ENCODE measurements at places on chromosomes 13 and 19.

- DNase-seq, result no peak
Observed at GRCh38 chr13:78934336-78934735, 275.4 kb upstream of the OBI1 start.

DNA sequence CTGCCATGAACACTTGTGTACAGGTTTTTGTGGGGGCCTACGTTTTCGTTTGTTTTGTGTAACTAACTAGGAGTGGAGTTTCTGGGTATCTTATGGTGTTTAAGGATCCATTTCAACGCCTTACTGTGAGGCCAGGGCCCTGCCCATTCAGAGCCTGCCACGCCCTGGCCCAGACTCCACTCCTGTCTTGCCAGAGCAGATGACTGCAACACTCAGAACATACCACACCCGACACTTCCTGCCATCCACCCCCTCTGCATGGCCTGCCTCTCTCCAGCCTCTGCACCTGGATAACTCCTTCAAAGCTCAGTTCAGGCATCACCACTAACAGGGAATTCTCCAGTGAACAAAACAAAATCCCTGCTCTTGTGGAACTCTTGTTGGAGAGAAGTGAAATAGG, 43.2 kb downstream of the RGCC start:
- peak; percentile 62 for DNase-seq

DNA sequence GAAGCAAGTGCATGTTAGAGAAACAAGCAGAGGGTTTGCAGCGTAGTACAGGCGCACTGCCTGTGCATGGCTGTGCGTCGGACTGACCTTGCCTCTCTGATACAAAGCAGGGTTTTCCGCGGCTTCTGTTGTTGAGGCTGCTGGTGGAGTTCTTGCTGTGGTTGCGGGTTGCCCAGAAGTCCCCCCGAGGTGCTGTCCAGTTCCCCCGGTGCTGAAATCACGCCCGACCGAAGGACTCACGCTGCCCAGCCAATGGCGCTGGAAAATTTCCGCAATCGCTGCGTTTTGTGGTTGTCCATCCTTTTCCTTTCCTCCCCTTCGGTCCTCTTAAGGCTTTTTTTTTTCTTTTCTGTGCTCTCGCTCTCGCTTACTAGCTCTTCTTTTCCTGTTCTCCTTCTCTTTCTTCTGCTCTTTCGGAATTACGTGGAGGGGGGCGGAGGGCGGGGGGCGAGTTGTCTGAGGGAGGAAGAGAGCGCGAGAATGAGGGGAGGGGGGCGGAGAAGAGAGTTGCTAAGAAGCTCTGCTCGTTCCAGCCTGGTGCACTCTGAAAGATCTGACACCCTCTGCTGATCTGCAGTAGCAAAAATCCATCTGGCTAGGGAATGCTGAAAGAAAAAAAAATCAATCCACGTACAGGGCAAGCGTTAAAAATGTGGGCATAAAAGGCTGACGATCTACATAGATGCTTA, at the start of gene SLITRK1:
TSS of gene SLITRK1 (minus strand) at position 558 of the 689 bp plus-strand sequence. CDS start 967 bp downstream, outside the sequence.
- DNase-seq, result no peak

DNA sequence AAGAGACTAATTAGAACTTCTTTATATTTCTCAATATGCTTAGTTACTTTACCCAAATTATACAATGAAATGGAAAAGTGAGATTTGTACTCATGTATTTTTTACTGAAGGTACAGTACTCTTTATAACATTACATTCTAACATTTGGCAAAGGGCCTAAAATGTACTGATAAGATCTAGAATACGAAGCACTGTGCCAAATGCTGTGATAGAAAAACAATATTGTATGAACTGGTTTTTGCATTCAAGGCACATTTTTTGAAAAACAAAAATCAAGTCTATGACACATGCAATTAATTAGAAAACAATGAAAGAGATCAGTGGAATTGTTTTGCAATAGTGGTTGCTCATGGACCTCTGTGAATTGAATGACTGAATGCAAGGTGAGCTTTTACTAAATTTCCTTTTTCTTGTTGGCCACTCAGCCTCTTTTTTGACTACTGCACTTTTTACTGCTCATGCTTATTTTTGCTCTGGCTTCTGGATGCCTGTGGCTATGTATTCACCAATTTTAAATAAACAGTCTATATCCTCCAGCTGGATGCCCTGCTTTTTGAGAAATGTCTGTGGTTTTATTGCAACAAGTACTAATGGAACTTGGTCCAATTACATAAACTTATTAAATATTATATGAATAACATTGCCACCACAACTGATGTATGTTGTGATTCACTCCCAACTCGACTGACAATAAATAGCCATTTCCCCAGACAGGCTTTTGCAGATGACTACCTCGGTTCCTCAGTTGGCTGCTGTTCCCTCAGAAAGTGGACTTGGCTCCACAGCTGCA, 41.4 kb upstream of the OBI1 start:
- DNase-seq, result no peak

GRCh38 chr13:48096670-48097069, 1.8 kb upstream of the MED4 start:
- DNase-seq, result no peak

DNA sequence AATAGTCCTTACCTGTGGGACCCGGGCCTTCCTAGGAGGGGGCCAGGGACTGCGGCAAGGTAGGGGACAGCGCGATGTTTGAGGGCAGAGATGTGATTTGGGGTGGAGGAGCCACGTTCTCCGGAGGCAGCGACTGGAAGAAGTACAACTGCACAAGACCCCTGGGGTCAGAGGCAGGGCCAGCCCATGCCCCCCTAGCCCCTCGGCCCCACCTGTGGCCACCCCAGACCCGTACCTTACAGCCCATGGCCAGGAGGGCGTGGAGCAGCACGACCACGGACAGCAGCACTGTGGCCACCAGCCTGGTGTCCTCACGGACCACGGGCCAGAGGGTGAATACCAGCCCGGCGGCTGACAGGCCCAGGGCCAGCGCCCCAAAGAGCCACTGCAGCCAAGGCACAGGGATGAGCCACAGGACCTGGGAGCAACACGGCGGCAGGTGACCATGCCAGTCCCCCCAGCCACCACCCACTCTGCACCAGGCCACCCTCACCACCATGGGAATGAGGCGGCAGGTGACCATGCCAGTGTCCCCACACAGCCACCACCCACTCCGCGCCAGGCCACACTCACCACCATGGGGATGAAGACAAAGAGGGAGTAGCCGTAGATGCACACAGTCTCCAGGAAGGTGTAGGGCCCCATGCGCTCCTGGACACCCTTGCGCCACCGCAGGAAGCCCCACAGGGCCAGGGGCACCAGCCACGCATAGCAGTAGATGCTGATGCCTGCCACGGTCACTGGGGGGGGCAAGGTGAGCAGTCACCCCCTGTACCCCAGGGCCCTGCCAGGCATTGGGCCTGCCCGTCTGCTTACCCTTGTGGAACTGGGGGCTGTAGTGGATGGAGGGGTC, 5.0 kb downstream of the YIPF2 start:
- DNase-seq, result no peak

DNA sequence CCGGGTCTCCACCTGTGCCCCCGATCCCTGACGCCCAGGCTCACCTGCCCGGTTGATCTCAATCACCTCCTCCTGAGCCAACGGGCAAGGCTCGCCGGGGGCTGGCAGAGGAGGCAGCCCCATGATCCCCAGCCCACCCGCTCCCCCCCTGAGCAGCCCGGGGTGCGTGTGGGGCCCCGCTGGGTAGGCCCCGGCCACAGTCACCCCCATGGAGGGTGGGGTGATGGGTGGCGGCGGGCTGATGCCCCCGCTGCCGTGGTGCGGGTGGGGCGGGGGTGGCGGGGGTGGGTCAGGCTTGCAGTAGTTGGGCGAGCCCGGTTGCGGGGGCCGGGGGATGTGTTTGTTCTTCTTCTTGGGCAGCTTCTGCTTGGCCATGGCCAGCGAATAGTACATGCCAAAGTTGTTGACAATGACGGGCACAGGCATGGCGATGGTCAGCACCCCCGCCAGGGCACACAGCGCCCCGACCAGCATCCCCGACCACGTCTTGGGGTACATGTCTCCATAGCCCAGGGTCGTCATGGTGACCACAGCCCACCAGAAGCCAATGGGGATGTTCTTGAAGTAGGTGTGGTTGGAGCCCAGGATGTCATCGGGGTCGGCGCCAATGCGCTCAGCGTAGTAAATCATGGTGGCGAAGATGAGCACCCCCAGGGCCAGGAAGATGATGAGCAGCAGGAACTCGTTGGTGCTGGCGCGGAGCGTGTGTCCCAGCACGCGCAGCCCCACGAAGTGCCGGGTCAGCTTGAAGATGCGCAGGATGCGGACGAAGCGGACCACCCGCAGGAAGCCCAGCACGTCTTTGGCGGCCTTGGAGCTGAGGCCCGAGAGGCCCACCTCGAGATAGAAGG, 6.0 kb downstream of the KCNC3 start:
- DNase-seq, result no peak

DNA sequence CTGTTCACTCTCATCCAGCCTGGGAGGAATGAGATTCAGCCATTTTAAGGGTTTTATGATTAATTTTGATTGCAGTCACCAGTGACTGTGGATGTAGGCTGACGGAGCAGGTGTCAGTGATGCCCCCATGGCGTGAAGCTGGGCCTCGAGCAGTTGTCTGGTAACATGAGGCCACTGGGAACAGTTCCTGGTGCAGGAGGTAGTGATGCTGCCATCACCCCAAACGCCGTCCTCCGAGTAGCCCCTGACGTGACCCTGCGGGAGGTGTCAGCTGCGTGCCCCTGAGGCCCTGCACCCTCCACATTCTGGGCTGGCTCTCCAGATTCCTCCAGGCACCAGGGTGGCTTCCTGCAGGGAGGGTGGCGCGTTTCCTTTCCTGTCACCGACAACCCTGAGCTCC, 277.2 kb downstream of the TEX29 start:
- DNase-seq, result no peak

GRCh38 chr19:57566396-57567265, 7.0 kb upstream of the ZNF550 start:
- DNase-seq, result no peak

DNA sequence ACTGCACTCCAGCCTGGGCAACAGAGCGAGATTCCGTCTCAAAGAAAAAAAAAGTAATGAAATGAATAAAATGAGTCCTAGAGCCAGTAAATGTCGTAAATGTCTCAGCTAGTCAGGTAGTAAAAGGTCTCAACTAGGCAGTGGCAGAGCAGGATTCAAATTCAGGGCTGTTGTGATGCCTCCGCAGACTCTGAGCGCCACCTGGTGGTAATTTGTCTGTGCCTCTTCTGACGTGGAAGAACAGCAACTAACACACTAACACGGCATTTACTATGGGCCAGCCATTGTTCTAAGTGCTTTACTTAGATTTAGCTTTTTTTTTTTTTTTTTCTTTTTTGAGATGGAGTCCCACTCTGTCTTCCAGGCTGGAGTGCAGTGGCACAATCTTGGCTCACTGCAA, 30.2 kb downstream of the CYP2F1 start:
- peak; percentile 79 for DNase-seq

GRCh38 chr19:16571283-16571682, 932 bp downstream of the SLC35E1 start:
- DNase-seq, result no peak

DNA sequence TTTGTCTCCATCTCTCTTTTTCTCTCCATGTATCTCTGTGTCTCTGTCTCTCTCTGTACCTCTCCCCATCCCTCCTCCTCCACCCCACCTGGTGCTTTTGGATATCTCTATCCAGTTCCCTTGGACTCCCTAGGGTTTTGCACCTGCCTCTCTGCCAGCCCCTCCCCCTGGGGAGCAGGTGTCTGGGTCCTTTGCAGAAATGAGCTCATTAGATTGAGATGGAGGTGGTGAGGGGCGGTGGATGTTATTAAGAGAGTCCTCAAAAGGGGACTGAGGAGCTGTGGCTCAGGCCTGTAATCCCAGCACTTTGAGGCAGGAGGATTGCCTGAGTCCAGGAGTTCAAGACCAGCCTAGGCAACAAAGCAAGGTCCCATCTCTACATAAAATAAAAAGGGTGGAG, 2.1 kb downstream of the KCNN4 start:
- DNase-seq, result no peak

DNA sequence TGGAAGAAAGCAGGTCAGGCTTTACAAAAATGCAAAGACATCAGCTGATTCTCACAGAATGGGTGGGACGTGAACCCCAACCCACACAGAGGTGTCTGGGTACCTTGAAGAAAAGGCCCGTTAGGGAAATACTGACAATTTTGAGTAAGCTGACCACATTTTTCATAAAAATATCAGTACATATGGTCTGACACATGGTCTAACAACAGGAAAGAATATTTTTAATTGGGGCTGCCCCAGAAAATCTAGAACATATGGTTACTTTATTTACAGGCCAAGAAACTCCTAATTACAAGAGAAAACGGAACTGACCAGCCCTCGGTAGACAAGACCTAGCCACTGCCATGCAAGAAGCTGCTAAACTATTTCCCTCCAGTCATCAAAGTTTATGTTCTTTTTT, 48.7 kb upstream of the ITM2B start:
- no peak for DNase-seq

DNA sequence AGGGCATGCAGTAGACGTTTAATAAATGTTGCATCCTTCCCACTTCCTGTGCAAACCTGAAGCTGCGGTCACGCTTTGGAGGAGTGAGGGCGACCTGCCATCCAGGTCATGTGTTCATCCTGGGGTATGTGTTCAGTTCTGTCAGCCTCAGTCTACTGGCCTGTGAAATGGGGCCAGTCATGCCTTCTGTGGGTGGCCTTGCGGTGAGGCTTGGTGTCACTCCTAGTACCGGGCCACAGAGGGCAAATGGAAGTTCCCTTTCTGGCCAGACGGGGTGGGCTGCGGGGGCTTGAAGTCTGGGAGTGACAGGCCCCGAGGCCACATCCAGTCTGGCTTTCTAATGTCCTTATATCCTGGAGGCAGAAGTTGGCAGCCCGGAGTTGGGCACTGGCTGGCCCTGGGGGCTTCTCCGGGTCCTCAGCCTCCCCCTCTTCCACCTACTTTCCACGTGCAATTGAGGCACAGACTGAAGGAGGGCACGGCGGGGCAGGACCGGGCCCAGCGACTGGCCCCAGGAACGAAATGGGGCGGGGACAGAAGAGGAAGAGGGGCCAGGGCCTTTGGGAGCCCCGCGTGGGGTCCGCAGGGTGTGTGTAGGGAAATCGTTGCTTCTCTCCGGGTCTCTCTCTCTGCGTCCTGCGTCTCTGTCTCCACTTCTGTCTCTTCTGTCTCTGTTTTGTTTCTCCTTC, 11.1 kb downstream of the PDE4A start:
- no peak for DNase-seq

DNA sequence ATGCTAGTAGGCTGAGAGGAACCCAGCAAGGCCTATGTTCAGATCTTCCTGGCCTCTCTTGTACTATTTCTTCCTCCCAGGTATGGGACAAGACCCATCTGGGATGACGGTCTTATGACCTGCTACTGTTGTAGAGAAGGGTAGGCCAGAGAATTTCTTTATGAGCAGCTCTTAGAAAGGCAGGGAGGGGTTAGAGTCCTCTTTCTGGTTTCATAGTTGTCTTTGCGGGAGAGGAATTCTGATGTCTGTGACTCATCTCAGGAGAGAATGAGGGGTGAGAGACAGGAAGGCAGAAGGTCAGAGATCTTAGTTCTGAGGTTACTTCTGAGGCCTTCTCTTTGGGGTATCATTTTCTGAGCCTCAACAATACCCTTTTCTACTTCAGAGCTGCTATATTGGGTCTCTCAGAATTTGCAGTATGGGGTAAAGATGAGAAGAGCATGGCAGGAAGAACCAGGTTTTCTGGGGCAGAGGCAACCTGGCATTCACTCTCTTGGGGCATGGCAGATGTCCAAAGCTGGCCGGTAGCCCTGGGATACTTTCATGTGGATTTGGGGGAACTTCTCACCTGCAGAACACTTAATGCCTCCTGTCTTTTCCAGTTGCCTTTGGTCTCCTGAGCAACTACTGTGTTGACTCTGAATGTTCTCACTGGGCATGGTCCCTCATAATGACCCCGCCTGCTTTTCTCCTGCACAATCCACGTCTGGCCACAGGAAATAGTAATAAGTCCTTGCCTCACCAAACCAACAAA, 154.4 kb downstream of the GGACT start:
- DNase-seq, result no peak
